ENCODE measurements at places on chromosomes 6 and 20. TPM values are rescaled to one million over a fixed set of nuclear protein-coding genes. Genes with fewer than 3 reads are reported as not detected.

- DNase-seq: no peak
Observed at GRCh38 chr20:58008866-58009265, 219.6 kb downstream of the ANKRD60 start.

DNA sequence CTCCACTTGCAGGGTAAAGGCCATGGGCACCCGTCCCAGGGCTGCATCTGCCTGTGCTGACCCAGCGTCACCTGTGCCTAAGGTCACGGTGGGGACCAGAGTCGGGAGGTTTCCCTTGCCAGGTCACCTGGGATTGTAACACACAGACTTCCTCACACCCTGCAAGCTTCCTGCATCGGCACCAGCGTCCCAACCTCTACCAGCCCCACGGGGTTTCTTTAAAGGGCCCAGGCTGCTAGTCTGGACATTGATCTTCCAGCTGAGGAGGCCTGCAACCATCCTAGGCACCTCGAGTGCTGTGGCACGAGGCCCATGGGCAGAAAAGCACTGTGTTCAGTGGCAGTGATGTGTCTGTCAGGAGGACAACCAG lies 12.6 kb downstream of the ACSS1 start:
- no peak for DNase-seq

GRCh38 chr6:25458485-25458884 lies 179.3 kb downstream of the CARMIL1 start:
- DNase-seq: peak; percentile 34

DNA sequence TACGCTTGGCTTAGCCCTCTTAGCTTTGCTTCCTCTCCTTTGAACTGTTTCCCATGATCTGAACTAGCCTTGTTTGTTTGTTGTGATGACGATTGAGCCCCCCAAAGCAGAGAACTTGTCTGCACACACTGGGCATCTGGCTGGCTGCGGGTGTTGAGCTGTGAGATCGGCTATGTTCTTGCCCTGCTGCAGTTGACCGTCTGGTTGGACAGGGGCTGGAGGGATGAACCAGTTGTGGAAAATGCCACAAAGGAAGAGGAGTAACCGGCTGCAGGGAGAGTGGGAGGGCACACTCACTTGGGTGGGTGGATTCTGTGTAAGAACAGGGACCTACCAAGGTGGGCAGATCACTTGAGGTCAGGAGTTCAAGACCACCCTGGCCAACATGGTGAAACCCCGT lies 12.4 kb upstream of the RSPO4 start:
- no peak for DNase-seq

- DNase-seq: no peak
Observed at GRCh38 chr20:63325554-63326313, 32.7 kb downstream of the COL20A1 start.

PRR18 gene
- 0.11 TPM for total RNA-seq
